KG1 (cell line): ENCODE measurements at places on chromosomes 4 and X.

- DNase-seq = no peak
Measured at GRCh38 chrX:20224814-20225487, 41.8 kb downstream of the RPS6KA3 start.

DNA sequence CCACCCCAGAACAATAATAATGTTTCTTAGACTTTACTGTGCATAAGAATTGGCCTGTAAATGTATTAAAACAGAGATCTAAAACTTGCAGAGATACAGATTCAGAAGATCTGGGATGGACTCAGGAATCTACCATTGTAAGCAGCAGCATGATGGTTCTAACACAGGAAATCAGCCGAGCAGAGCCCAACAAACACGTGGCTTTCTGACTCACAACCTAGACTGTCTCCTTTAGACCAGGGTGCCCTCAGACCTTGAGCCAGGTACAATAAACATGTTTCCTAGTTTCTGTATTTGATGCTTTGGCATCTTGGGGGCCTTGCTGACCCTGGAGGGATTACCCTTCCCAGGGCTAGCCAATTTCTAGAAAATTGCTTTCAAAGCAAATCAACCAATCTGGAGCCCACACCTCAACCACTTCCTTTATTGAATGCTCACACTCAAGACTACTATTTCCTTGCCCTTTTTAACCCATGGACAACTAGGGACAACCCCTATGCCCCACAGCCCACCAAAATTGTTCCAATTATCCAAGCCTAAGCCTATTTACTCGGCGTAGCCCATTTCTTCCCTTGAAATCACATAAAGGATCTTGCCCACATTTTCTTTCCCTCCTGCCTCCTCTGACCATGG, 80.5 kb downstream of the TBC1D9 start:
- DNase-seq = no peak

GRCh38 chr4:75169020-75169419, 236.1 kb downstream of the PARM1 start:
- DNase-seq = no peak

- DNase-seq = no peak
Measured at GRCh38 chr4:101217353-101218031, 129.8 kb downstream of the PPP3CA start.

DNA sequence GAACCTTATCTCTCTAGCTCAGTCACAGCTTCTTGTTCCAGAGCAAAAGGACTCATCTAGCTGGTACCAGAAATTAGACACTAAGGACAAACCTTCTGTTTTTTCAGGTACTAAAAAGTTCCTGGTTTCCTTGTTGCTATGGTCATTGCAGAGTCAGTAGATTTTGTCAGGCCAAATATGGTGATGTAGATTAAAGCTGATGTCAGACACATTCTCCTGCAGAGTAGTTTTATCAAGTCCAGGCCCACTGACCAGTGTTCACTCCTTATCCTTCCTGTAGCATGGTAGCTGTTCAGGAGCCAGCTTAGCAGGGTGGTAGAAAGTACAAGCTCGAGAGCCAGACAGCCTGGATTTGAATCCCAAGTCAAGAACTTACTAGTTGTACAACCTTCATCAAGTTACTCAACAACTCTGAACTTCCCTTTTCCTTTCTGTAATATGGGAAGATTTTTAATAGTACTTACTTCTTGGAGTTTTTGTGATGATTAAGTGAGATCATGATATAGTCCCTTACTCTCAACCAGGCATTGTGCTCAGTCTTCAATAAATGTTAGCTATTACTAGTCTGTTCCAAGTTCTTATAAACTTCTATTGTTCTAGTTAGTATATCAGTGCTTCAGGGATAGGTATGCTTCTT, 17.9 kb downstream of the OCRL start:
- DNase-seq = no peak

- DNase-seq = no peak
Measured at GRCh38 chrX:134513091-134513490, 53.1 kb downstream of the HPRT1 start.

DNA sequence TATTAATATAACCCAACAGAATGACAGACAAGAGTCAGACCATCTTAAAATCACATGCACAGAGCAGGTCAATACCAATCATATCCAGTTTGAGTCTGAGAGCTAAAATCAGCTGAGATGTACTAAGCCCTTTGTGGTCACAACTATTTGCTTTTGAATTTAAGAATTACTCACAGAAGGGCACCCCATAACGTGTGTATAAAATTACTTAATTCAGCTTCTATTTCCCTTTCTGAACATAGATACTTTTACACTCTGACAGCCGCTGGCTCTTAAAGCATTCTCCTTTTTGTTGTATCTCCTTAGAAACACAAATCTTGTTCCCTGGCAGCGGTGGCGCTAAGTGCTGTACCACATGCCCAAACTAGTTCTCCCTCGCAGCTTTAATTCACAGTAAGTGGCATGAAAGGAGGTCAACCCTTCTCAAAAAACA, 14.8 kb upstream of the PPARGC1A start:
- no peak for DNase-seq

DNA sequence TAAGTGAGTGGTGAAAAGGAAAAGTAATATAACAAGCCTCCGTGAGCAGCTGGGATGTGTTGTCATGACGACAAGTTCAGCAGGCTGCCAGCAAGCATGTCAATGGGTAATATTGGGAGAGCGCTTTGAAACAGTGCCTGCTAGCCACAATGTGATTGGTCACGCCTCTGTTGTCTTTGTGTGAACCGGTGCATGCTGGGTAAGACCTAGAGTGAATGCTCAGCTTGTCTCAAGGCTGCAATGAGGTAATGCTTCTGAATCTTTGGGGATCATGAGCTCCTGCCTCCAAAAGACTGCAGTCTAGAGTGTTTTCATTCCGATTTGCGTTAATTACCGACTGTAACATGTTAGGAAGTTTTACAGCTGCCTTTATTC, 54.9 kb downstream of the STOX2 start:
- DNase-seq = no peak

DNA sequence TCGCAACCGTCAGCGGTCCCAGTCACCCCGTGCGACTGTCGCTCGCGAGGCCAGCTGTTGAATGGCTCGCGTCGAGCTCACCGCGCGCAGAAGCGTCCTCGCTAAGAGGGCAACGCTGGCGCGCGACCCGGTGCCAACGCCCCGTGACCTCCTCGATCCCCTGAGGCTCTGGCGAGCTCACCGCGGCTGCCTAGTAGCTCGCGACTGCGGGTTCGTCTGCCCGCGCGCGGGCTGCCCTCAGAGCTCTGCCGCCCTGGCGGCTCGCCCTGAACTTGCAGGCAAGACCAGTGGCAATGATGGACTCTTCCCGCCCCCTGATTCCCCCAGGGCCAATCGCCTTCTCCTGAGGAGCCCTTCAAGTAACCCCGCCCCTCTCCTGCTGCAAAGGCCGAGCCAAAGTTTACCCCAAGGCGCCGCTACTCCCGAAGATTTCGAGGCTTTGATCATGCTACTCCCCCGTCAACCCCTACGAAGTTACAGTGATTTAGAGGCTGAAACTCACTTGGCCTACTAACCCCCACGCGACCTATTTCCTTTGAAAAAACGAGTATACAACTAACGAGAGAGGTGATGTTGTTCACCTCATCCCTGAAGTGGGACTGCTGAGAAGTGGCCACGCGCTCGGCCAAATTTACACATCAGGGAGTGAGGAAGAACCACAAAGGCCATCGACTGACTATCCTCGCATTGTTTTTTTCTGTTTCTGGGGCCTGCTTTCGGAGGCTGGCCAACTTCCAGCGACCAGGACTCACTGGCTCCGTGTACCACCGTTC, 37.5 kb downstream of the PGRMC1 start:
- DNase-seq = no peak

DNA sequence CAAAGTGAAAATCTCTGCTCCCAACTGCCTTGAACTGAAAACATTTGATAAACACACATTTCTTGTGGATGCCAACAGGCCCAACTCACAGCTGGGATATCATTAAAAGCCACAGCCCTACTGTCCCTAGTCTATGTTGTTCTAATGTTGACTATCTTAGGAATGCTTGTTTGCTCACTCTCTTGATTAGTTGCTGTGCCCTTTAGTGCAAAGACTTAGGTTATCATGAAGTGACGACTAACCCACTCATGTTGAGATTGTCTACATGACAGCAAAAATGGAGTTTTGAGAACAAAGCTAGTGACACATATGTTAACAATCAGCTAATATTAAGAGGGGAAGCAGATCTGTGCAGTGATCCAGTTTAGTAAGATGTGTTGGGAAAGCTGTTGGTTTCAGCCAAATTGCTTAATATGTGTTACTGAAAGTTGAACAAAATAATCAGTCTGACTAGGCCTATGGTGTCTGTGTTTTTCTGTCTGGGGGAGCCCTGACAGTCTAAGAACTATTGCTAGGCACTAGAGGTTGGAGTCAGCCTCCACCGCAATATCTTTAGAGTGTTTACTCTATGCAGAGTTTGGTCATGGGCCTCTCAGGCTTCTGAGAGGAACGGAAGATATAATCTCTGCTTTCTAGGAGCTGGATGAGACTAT, 125.5 kb downstream of the ATG4A start:
- no peak for DNase-seq

DNA sequence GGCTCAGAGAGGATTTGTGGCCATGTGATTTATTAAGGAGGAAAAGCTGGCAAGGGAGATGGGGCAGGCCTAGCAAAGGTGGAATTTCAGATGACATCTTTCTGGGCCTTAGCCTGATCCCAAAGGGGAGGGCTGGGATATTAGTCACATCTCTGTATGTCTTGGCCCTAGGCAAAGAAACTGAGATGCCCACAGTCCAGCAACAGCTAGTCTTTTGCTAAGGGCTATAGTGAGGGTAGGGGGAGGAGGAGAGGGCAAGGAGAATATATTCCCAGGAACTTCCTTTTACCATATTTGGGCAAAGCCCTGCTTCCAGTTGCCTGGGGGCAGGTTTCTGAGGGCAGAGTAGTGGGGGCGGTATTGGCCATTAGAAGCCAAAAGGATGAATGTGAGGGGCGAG, 209.8 kb upstream of the NR3C2 start:
- DNase-seq = no peak

DNA sequence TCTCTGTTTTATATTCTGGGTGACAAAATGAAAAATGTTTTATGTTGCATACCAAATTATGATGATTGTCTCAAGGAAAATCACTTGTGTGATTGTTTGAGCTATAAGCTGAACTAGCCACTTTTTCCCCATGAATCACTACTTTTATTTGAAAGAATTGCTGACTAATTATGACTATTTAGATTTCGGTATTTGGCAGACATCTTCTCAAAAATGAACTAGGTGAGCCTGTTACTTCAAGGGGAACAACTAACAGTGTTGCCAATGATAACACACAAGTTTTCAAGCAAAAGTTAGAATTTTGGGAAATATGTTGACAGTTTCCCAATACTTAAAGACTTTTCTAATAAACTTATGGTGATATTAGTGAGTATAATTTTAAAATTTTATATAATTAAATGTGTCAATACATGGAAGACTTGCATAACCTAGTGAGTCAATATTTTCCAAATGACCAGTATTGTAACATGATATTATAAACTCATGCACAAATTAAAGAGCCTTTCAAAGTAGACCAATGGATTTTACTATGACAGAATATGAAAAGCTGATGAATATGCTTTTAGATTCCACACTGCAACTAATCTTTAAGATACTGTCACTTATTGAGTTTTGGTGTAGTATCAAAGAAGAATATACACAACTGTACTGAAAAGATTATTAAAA, 187.7 kb upstream of the GATB start:
- no peak for DNase-seq

DNA sequence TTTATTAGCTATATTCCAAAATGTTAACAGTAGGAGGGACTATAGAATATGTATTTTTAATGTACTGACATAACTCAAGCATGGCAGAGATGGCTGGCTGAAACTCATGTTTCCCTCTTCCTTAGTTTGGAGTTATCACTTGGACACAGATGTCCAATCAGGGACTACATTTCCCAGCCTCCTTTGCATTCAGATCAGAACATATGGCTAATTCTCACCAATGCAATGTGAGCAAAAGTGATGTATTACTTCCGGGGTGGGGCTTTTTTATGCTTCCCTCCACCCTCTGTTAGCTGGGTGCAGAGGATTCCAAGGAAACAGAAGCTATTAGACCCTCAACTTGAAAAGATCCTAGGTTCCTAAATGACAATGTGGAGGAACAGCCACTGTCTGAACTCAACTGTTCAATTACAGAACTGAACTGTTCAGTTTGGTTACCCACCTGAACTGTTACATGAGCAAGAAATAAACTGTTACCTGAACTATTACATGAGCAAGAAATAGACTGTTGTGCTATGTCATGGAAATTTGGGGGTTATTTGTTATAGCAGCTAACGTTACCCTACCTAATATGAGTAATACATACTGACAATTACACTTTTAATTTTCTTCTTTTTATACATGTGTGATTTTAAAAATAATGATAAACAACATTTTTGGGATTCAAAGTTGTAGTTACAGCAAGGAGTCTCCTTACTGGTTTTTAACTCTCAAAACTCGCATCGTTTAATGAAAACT, 29.6 kb upstream of the ERVMER34-1 start:
- no peak for DNase-seq

DNA sequence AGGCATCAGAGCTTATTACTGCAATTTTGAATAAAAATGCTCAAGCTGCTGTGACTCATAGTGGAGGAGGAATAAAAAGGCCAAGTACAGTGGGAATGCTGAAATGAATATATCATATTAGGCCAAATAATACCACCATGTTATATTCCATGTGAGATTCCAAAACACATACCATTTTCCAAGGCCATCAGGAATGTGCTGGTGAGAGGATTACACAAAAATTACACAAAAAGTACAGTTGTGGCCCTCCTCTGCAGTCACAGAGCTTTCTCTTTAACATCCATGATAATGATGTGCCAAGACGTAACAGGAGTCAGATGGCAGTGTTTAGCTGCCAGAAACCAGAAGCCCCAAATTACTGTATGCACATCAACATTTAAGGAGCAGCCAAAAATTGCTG, 153.5 kb downstream of the PCDH18 start:
- no peak for DNase-seq

DNA sequence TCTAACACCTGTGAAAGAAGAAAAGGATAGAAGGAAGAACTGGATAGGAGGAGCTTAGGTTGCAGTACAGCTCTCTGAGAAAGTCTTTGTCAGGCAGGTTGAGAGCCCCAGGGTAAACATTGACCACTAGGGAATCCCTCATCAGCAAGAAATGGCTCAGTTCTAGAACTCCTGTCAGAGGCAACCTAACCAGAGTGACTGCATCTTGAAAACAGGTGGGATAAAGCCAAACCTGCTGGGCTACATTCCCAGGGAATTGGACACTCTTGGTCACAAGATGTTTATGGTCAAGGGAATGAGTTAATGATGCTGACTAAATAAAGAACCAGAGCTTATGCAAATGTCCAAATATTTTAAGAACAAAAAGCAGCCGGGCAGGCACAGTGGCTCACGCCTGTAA, 108.3 kb upstream of the MED14 start:
- no peak for DNase-seq

- no peak for DNase-seq
Measured at GRCh38 chrX:35890699-35891098, 28.8 kb upstream of the CFAP47 start.

DNA sequence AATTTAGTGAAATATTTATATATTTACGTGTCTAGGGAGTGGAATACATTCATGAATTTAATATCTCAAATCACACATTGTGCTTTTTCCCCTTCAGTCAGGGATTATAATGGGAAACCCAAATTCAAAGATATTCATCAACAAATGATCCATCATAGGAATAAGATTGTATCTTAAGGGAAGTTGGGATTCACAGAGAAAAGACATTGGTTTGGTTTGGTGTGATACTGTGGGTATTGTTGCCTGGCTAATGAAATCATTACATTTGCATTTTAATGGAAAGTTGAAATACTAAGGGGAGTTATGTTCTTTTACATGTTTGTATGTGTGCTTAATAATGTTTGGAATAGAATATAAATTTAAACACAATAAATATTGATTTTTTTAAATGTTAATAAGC, 1.7 kb downstream of the TET2 start:
- no peak for DNase-seq
